IPS DF 19.7 (cell line): ENCODE measurements at places on chromosomes 7 and 10.

DNA sequence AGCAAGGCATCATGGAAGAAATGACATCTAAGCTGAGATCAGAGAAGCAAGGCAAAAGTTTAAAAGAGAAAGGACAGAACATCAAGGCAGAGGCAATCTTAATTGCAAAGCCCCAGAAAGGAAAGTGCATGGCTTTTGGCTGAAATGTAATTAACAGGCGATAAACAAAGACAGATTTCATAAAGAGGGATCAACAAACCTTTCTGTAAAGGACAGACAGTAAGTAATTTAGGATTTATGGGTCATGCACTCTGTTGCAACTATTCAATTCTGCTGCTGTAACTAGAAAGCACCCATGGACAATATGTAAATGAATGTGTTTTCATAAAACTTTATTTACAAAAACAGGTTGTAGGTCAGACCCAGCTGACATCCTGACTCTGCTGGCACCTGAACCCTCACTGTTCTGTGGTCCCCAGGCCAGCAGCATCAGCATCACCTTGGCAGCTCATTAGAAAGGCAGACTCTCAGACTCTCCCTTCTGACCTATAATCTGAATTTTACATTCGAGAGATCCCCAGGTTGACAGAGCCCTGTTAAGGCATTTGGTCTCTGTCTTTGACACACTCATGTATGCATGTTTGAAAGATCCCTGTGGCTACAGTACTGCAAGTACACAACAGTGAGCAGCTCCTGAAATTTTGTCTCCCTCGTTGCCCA is 362.9 kb upstream of the NFE2L3 start:
- no peak for DNase-seq

DNA sequence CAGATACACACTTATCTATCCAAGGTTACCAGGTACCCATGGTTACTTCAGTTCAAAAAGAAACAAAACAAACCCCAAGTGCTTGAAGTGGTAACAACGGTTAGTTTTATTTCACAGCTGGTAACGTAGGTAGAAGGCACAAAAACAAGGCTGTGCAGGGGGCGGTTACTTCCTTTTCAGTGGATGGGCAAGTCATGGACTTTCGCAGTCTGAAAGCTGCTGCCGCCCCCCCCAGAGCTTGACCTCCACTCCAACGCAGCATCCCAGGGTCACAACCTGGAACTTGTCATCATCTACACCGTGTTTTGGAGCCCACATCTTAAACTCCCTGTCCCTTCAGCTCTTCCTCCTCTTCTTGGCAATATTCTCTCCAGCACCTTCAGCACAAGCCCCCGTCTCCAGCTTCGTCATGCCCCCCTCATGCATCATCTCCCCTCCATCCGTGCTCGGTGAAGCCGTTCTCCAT is 181.2 kb upstream of the ITGB1 start:
- no peak for DNase-seq

- no peak for DNase-seq
Observed at GRCh38 chr7:100974021-100974420, 4.7 kb downstream of the MUC12 start.

DNA sequence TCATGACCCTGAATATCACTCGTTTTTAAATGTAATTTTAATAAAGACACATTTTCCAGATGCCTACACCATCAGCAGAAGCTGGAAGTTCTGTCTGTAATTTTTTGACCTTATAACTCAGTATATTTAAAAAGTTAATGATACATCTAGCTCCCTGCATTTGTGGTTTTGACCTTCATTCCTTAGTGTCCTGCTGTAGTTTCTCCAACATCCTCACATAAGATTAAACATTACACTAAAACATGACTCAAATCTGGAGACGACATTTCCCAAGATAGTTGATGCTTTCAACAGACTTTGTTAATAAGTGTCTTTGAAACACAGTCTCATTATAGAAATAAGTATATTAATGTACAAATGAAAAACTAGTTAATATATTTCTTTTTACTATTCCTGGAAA is 363.1 kb downstream of the POM121L12 start:
- no peak for DNase-seq

DNA sequence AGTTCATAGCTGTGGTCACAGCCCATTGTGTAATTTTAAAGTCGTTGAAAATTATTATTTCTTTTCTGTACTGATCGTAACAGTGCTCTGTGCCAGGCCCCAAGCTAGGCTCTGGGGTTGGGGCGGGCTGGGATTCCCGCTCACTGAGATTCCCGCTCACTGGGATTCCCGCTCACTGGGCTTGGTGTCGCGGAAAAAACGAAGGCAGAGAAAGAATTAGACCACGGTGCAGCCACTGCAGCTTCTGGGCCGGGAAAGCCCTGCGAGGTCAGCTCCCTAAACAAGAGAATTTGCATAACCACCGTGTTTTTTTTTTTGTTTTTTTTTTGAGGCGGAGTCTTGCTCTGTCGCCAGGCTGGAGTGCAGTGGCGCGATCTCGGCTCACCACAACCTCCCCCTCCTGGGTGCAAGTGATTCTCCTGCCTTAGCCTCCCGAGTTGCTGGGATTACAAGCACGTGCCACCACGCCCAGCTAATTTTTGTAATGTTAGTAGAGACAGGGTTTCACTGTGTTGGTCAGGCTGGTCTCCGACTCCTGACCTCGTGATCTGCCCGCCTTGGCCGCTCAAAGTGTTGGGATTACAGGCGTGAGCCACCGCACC is 31.2 kb downstream of the FOXK1 start:
- DNase-seq: no peak

DNA sequence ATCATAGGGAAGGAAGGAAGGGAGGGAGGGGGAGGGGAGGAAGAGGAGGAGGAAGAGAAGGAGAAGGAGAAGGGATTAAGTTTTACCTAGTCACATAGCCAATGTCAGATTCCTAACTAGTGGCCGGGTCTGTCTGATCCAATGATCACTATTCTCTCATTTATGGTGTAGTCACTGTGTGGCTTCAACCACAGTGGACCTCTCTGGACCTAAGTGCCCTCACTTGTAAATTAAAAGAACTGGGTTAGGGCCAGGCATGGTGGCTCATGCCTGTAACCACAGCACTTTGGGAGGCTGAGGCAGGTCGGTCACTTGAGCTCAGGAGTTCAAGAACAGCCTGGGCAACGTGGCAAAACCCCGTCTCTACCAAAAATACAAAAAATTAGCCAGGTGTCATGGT is 6.6 kb upstream of the SERPINE1 start:
- no peak for DNase-seq

GRCh38 chr10:22712211-22712955 is 2.0 kb downstream of the PIP4K2A start:
- no peak for DNase-seq

GRCh38 chr10:94762393-94762792 is at the start of gene CYP2C19:
CYP2C19 (plus strand) TSS chr10:94762681; CDS start chr10:94762706, 25 bp downstream.
- no peak for DNase-seq

DNA sequence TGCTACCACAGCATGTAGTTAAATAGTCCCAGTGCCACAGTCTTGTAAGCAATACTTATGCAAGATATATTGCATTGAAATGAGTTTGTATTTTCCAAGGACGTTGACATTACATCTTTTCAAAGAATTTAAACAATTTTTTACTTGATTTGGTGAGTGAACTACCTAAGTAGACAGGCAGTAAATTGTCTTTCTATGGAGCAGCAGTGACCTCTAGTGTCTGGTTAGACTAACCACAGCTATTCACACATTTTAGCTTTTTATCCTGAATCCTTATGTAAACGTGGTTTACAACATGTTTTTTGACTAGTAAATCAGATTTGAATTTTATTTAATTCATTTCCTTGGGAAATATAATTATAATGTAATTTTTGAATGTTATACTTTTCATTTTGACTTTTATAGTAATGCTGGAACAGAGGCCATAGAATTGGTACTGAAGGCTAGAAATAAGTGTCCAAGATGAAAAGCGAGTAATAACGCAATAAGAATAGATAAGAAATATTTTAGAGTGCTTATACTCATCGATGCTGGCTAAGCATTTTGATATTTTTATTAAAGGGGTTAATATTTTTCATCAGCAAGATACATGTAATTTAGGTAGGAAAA is 5.6 kb downstream of the LRRTM3 start:
- DNase-seq: no peak

DNA sequence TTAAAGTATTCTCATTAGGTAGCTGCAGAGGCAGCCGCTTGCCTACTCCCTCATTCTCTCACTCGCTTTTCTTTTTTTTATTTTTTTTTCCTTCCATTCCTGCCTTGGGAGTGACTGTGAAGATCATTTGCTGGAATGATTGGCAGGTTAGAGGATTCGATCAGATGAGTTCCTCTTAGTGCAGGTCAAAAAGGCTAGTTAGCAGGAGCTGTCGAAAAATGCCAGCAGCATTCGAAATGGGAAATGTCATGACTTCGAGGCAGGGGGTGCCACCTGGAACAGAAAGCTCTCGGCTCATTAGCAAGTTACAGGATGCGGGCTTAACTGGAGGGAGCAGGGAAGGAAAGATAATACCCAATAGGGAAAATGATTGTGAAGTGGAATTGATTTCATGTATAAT is 137.5 kb upstream of the FZD1 start:
- DNase-seq: no peak

DNA sequence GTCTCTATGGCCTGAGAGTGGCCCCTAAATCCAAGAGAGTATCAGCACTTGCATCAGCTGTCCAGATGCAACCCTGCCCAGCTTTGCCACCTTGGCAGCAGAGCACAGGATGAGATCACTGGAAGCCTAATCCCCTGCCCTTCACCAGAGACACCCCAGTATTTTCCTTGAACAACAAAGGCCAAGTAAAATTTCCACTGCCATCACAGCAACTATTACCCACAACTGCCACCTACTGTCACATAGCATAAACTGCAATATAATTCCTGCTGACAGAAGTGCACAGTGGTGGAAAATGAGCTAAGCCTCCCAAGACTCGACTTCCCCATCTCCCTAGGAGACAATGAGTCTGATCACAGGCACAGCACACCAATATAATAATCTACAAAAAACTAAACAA is 462.8 kb upstream of the ZWINT start:
- peak; percentile 15 for DNase-seq

DNA sequence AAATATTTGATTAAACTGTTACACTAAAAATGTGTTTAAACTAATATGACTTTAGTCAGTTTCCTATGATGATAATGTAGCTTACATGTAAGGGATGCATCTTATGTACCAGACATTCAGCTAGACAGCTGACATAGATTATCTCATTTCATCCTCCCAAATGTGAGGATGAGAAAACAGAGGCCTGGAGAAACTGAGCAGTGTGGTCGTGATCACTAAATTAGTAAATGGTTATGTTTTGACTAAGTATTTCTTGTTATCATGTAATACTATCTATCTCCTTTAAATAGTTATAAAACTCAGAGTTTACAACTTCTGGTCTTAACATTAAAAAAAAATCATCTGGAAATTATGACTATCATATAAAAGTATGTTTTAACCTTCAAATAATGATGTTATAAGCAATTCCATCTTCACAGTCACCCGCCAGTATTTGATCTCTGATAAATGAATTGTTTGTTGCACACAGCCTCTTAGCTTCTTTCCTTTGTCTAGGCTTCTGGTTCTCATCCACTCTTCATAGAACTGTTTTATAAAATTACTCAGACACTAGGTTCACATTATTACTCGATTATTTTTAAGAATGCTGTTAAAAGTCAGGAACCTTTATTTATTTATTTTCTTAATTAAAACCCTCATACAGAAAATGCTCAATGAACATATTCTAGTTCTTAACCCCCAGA is 33.6 kb upstream of the HDAC9 start:
- DNase-seq: no peak

GRCh38 chr7:139446051-139446890 is 37.2 kb downstream of the KLRG2 start:
- DNase-seq: no peak

GRCh38 chr7:41830271-41830670 is 127.4 kb upstream of the INHBA start:
- no peak for DNase-seq

GRCh38 chr10:132464256-132465192 is 67.5 kb downstream of the PWWP2B start:
- DNase-seq: no peak

- DNase-seq: no peak
Observed at GRCh38 chr10:45432700-45433472, 58.9 kb downstream of the ALOX5 start.

DNA sequence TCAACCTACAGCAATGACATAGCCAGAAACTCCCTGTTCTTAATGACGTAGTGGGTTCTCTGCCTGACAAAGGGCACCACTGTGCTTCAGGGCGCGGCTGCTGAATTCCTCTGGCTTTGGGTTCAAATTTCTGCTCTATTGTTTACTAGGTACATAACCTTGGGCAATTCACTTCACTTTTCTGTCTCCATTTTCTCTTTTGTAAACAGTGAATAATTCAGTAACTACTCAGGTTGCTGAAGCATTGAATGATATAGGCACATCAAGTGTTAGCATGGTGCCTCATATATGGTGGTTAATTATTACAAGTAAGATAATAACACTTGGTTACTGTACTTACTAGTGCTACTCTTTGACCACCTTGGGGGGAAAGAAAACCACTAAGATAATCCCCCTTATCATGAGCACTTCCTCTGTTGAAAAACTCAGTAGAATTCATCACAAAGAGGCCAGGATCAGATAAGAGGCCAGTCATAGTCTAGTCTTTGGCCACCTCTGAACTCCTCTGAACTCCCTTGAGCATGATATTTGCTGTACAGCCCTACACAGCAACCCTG is 92.0 kb upstream of the AHR start:
- DNase-seq: no peak

DNA sequence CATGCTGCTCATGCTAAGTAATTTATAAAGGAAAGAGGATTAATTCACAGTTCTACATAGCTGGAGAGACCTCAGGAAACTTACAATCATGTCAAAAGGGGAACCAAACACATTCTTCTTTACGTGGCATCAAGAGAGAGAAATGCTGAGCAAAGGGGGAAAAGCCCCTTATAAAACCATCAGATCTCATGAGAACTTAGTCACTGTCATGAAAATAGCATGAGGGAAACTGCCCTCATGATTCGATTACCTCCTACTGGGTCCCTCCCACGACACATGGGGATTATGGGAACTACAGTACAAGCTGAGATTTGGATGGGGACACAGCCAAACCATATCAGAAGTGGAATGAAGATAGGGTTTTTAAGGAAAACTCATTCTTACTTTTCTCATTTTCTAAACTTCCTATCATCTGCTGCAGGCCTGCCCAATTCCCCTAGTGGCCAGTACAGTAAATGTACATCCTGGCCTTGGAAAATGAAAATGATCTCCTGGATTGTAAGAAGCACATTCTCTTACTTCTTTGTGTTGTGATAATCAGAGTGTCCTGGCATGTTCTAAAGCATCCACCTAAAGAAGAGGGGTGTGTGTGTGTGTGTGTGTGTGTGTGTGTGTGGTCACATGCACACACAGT is 421.5 kb downstream of the LRMDA start:
- no peak for DNase-seq

GRCh38 chr10:78035025-78035424 is 1.4 kb downstream of the RPS24 start:
- no peak for DNase-seq
